ENCODE measurements at places on chromosomes 2 and 18. TPM values are rescaled to one million over a fixed set of nuclear protein-coding genes. Genes with fewer than 3 reads are reported as not detected.

The UGT1A7 gene
- not detected for total RNA-seq

- no peak for DNase-seq
Measured at GRCh38 chr2:232318169-232318855, 60.2 kb upstream of the ALPP start.

DNA sequence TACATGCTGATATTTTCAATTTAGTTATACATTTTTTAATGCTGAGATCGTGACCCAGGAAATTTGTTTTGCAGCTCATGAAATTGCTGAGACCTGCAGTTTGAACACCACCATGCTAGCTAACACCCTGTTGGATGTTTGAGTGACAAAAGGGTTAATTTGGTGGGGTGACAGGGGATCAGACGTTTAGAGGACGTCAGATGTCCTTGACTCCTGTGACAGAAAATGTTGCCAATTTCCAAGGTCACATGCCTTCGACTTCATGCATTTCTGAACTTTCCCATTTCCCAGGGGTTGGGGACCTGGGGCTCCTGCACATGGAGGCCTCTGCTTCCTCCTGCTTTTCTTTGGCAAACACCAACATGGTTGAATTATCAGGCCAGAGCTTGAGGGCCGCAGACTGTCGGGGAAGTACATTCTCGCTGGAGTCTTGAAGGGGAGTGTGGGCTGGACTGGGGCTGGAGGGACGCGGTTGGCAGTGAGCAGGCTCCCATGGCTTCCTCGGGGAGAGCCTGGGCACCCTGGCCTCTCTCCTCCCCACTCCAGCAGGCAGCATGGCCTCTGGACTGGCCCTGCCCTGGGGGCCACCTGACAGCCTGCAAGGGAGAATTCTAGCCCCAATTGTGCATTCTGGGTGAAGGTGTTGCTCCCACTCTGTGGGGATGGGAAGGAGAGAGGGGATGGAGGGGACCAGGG, 73.1 kb downstream of the CTIF start:
- no peak for DNase-seq

- no peak for DNase-seq
Measured at GRCh38 chr2:32591669-32592463, 36.0 kb upstream of the TTC27 start.

The OSBPL1A gene
- 34.6 TPM for total RNA-seq

GRCh38 chr2:206936843-206937230, 2.5 kb upstream of the CPO start:
- DNase-seq: no peak

DNA sequence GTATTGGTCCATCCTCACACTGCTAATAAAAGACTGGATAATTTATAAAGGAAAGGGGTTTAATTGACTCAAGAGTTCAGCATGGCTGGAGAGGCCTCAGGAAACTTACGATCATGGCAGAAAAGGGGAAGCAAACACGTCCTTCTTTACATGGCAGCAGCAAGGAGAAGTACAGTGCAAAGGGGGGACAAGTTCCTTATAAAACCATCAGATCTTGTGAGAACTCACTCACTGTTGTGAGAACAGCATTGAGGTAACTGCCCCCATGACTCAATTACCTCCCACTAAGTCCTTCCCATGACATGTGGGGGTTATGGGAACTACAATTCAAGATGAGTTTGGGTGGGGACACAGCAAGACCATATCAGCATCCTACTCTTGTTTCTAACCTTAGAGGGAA, 37.0 kb downstream of the SP100 start:
- no peak for DNase-seq

DNA sequence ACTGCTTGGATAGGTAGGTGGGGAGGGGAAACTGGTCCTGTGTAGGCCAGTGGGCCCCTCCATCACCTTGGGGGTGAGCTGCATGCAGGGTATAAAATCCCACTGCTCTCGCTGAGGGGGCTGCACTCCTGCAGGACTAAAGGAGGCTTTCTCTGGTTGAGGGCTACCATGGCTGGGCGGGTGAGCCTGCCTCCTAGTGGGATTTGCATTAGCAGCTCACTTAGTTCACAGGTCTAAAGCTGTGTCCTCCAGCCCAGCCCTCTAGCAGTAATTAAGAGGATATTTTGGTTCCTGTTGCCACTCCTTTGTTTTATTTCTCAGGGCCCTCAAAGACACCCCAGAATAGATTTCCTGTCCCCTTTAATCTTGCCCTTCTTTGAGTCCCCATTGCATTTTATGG, 24.6 kb downstream of the TMEM127 start:
- no peak for DNase-seq

DNA sequence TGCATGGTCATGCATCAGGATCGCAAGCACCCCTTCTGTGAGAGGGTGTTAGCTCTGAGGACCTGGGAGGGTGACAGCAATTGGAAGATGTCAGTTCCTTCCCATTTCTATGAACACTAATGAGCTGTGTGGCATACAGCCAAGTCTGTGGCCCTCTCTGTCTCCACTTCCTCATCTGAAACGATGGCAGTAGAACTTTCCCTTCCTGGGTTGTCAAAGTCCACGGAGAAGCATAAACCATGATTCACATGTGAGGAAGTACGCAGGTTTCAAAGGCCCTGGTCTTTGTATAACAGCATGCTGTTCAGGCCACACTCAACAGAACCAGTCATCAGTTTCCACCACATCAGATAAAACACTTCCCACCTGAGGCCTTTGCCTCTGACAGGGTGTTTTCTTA, 167.4 kb upstream of the RAB6C start:
- no peak for DNase-seq

GRCh38 chr2:18910843-18911242, 321.5 kb upstream of the NT5C1B start:
- peak; percentile 46 for DNase-seq

The TRIM54 gene
- not detected for total RNA-seq

The MDH1B gene
- total RNA-seq: 0.42 TPM

GRCh38 chr2:120605231-120605935, 130.3 kb upstream of the GLI2 start:
- DNase-seq: no peak

DNA sequence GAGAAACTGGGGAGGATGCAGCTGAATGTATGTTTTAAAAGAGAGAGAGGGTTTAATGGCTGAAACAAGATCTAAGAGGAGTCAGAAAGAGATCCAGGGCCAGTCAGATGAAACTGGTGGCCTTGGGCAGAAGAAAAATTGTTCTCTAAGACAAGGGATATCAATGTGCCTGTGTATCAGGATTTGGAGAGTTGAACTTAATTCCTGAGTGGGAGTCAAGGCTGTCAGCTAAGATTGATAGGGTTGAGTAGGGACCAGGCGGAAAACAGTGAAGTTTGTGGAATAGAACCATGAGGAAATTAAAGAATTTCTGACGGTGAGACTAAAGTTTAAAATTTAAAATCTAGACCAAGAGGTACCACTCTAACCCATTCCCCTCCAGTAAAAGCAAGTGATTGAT, 199.2 kb downstream of the PARD3B start:
- no peak for DNase-seq

Data from SJSA1 (cell line).